ENCODE measurements at places on chromosomes 11 and 22.

GRCh38 chr22:42067671-42068251 lies 2.9 kb downstream of the NAGA start:
- DNase-seq: no peak

GRCh38 chr22:25402501-25403283 lies 161.8 kb upstream of the GRK3 start:
- DNase-seq: no peak

- no peak for DNase-seq
Observed at GRCh38 chr22:36565159-36565507, 36.2 kb upstream of the EIF3D start.

GRCh38 chr11:11206484-11206883 lies 146.6 kb downstream of the CSNK2A3 start:
- no peak for DNase-seq

DNA sequence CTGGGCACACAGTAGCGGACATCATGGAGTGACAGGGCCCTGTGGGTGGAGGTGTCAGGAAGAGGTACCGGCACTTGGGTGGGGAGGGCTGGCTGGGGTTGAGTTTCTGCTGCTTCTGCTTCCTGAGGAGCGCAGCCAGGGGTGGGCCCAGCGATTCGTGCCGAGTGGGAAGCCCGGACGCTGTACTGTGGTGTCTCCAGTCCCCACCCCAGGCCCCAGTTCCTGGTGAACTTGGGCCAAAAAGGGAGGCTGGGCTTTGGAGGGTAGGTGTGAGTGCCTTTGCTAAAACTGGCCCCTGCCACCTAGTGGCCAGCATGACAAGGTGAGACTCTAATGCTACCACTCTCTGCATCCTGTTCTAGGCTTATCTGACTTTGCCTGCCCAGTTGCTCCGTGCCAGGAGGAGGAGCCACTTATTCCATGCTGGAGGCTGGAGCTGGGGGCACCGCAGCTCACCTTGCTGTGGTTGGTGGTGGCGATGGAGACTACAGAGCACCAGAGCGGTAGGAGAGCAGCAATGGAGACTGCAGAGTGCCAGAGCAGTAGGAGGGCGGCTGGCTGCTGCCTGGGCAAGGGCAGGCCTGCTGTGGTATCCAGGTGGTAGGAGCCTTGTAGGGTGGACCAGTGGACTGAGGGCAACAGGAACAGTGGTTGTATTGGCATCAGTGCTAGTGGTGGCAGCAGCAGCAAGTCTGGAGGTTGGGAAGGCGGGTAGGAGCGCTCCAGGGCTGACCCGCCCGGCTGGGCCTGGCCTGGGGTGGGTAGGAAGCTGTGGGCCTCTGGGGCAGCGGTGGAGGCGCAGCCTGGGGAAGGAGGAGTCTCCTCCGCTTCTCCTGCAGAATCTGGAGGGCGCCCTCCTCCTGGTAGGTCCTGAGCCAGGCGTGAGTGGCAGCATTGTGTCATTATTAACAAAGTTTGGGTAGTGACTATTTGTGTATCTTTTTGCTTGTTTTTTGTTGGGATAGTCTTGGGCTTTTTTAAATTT lies 2.2 kb upstream of the RFPL2 start:
- no peak for DNase-seq

- no peak for DNase-seq
Observed at GRCh38 chr11:70112017-70112434, 33.9 kb downstream of the ANO1 start.

DNA sequence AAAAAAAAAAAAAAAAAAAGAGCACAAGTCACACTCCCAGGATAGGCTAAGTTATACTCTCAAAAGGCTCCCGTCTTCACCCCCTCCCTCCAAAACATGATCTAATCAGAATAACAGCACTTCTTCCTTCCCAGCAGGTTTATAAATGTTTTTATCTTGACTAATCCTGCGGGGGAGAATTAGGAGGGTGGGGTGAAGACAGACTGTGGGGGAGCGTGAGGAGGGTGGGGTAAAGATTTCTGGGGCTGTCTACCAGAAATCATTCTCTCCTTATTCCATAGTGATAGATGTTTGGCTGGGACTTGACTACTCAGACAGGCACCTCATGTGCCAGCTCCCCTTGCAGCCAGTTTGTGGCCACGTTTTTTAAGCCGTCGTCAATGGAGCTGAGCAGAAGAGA lies 17.0 kb downstream of the KCNE3 start:
- DNase-seq: no peak

DNA sequence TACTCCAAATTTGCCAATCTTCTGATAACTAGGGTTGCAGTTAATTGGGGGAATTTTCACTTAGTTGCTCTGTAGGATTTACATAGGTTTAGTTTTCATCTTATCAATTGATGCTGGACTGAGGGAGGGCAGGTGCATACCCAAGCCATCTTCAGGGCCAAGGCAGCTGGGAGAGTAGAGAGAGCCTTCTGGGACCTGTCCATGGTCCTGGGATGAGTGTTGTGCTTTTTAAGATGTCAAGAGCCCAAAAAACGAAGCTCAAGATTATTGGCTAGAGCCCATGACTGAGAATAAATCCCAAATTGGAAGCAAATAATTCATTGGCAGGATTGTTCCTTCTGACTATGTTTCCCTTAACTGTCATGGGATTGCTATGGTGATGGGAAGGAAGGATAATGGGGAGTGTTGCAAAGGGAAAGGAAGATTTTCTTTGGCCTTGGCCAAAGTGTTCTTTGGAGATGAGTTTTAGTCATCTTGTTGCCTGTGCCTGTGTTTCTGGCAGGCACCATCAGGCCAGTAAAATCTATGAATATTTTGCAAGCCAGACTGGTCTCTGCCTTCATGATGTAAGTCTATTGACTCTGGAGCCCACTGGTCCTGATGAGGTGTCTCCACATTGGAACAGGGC lies 4.5 kb downstream of the SLC22A6 start:
- no peak for DNase-seq

GRCh38 chr11:59243633-59244032 lies 30.9 kb upstream of the MPEG1 start:
- DNase-seq: no peak

- peak; percentile 49 for DNase-seq
Observed at GRCh38 chr11:61752117-61752924, at the start of gene MYRF. TSS of gene MYRF (plus strand) at chr11:61752636. CDS start at chr11:61752745, 109 bp downstream.

DNA sequence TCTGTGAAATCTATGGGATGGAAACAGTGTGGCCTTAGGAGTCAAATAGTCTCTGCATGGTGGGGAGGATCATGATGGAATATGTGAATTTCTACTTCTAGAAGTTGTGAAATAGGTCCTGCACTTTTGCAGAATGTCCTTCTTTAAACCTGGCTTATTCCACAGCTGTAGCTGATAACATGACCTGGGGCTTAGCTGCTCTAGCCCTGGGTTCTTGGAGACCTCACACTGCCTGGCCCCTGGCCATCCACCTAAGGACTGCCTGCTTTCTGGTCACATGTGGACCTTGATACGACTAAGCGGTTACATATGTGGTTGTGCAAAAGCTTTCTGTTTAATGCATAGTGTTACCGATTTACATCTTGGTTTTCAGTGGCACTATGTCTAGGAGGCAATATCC lies 88.2 kb downstream of the SWAP70 start:
- DNase-seq: no peak

DNA sequence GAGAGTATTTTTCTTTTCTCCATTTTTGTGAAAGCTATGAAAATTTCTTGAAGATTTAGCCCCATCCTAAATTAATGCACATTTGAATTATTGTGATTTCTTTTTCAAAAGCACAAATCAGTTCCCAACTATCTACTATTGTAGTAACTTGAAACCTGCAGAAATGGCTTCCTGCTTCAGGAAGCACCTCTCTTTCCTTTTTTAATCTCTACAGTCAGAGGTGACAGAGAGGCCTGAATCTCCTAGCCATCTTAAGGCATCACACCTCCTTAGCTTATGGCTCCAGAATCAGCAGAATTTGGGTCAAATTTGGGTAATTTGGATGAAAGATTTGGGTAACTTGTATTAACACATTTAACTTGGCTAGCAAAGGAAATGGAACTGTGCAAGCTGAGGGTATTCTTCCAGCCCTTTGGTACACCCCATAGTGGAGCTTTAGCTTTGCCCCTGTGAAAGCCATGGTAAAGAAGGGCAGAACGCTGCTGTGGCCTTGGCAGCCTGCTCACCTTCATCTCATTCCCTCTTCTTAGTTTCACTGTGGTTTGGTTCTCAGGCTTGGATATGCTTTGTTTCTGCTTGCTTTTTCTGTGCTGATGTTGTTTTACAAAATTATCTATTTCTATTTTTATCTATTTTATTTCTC lies 16.2 kb downstream of the TBCEL start:
- DNase-seq: no peak

DNA sequence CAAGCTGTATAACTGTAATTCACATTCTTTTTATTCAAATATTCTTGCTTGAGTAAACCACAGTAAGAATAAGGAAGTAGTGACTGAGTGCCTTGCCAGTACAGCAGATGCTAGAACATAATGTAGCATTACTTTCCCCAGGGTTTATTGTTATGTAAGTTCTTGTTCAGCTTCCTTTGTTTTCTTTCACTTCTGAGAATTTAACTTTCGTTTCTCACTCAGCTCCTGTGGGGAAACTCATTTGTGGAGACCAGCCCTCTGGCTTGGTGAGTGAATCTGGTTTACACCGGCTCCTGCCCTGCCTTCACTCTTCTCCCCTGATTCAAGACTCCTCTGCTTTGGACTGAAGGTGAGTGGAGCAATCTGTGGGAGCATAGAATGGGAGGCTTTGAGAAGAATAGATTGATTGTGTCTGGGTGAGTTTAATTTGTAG lies at the start of gene TRIM22:
Gene TRIM22, plus strand, starts transcription at position 240 of the 433 bp plus-strand sequence. CDS start 6,443 bp downstream, outside the sequence.
- peak; percentile 12 for DNase-seq

DNA sequence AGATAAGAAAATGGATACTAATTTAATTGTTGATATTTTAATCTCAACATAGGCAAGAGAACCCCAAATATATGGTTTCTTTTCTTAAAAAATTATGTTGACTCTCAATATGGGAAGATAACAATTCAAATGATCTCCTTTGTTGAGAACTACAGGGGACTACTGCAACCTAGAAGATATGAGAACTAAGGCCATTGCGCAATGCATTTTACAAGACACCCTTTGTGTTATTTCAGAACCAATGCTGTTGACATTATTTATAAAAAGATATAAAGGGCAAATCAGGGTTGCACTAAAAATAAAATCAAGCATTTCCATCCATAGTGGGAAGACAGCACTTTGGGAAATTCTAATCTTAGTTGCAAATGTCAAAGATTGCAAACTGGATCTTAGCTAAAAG lies 322.3 kb downstream of the SOX6 start:
- DNase-seq: no peak

- DNase-seq: no peak
Observed at GRCh38 chr22:32721328-32722180, 80.0 kb upstream of the TIMP3 start.
